ENCODE measurements at places on chromosomes 3 and 15.
A peak's percentile ranks its signal among the peaks of the same experiment; 100 is the strongest.

- DNase-seq, result no peak
Observed at GRCh38 chr15:63093486-63094205, 28.0 kb upstream of the LACTB start.

- no peak for DNase-seq
Observed at GRCh38 chr3:51381333-51381705, 3.8 kb upstream of the MANF start.

DNA sequence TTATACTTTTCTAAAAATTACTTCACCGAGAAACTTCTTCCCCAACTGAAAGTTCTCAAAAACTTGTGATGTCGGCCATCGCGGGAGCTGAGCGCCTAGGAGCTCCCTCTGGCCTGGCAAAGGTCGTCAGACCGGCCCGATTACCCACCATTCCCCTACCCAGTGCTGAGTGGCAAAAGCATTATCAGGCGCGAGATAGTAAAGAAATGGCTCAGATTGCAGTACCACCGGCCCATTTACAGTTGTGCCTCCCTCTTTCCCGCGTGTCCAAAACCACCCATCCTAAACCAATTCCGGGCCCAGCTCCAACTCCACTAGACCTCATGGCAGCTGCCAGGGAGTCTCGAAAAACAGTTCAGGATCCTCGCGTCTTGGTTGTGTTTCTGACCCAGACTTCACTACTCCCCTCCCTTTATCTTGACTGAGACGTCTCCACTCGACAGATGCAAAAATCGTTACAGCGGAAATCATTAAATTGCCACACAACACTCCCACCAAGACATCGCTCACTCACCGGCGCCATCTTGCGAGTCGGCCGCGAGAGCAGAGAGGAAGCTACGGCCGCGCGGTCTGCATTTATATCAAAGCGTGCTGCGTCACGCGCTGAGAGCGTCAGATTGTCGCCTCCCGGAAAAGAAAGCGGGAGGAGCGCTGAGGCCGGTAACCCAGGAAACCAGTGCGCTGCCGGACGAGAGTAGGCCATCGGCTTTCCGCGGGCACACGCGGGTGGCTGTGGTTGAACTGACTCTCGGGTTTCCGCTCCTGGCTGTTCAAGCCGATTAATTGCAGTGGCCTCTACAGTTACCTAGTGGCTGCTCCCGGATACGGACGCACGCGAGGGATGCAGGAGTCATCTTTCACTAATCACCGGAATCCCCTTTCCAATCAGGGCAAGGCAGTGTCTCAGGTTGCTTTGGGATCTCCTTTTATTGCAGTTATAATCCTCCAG lies at the start of gene RPL22L1:
Gene RPL22L1 (minus strand): TSS at position 551 of the 949 bp plus-strand sequence. CDS start 28 bp downstream, at position 523.
- DNase-seq, result peak; percentile 87

DNA sequence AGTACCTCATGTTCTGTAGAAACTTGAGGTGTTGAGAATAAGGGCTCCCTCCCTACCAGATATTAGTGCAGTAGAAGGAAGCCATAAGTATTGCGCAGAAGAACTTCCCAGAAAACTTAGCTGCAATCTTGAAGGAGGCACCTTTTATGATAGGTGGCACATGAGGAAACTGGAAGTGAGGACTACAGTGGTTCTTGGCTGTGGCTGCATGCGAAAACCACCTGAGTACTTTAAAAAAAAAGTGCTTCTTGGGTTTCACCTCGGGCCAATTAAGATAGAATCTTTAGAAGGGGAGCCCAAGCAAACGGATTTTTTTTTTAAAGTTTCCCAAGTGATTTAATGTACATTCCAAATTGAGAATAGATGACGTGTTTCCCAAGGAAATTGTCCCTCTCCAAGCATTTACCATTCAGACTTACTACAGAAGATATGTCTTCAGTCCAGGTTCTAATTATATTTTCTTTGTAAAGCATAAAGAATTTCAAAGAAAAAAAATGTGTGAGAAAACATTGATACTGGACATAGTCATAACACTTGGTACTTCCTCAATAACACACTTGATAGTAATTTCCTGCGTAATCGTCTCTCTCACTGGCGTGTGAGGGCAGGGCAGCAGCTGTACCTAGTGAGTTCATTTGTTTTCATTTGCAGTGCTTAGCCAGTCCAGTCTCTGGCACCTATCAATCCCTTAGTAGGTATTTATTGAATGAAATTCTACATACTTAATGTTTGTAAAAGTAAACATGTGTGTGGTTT lies 12.3 kb upstream of the NR1I2 start:
- DNase-seq, result no peak

DNA sequence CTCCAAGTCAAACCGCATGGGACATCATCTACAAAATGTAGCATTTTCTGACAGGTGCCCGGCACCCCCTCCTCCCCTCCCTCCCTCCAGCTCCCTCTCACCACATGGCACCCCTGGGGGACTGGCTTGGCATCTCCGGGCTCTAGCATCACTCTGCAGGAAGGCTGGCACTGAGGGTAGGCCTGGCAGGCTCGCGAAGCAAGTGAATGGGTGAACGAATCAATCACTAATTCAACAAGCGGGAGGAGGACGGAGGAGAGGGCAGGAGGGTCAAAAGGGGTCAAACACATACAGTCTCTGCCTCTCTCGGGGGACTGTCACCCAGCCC lies 155.7 kb downstream of the NUP210 start:
- DNase-seq, result no peak

GRCh38 chr3:196778755-196779154 lies 39.1 kb downstream of the PAK2 start:
- peak; percentile 16 for DNase-seq

- DNase-seq, result no peak
Observed at GRCh38 chr3:22012471-22012870, 261.5 kb upstream of the ZNF385D start.

- peak; percentile 76 for DNase-seq
Observed at GRCh38 chr3:63762180-63762579, 56.9 kb upstream of the C3orf49 start.

DNA sequence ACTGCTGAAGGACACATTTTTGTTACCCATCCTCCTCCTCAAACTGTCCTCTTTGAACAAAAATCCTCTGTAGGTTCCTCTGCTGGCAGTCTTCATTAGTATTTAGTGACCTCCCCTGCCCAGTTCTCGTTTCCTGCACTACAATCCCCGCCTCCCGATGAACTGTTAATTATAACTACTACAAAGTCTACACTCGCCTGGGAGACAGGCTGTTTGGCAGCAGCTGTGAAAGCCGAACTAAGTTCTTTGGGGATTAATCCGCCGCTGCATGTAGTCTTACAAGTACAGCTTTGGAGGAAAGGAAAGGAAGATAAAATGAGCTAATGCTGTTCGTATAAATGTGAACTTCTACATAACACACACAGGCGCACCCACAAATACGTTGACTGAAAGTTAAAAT lies 160.0 kb upstream of the WNT5A start:
- DNase-seq, result no peak

DNA sequence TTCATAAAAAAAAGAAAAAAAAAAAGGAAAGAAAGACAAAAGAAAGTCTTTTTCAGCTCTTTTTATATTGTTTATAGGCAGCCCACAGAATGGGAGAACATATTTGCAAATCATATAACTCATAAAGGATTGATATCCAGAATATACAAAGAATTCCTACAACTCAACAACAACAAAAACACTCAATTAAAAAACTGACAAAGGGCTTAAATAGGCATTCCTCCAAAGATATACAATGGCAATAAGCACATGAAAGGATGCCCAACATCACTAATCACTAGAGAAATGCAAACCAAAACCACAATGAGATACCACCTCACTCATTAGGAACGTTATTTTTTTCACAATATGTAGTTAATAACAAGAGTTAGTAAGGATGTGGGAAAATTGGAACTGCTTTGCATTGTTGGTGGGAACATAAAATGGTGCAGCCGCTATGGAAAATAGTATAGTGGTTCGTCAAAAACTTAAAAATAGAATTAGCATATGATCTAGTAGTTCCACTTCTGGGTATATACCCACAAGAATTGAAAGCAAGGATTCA lies 54.2 kb upstream of the CMTM8 start:
- peak; percentile 57 for DNase-seq

DNA sequence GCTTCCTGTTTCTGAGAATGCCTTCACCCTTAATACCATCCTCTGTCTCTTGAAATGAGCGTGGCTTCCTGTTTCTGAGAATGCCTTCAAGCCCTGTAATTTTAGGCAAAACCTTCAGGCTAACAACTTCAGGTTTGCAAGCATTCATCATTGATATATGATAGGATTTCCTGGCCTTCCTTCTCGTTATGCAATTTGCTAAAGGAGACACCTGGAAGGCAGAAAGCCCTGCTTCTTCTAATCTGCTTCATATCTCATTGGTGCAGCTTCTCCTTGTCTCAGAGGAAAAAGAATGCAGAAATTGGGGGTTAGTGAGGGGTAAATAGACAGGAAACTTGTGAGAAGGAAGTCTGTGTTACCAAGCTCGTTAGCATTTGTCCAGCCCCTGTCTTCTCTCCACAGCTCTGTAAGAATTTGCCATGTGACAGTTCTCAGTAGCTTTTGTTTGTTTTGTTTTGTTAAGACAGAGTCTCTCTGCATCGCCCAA lies 7.3 kb downstream of the ARL6IP5 start:
- DNase-seq, result no peak
